ENCODE measurements at places on chromosomes 7 and 10. TPM values are rescaled to one million over a fixed set of nuclear protein-coding genes. Genes with fewer than 3 reads are reported as not detected.

COL26A1 gene
- total RNA-seq = not detected

GIMAP7 gene
- total RNA-seq = not detected

TMEM130 gene
- total RNA-seq = not detected

CALHM3 gene
- not detected for total RNA-seq

BAMBI gene
- 1.2 TPM for total RNA-seq

TAF3 gene
- 2.9 TPM for total RNA-seq

All from hair follicular keratinocyte (primary cell).